ENCODE measurements at places on chromosomes 13 and 19. TPM values are rescaled to one million over a fixed set of nuclear protein-coding genes. Genes with fewer than 3 reads are reported as not detected.
A peak's percentile ranks its signal among the peaks of the same experiment; 100 is the strongest.

- DNase-seq: no peak
Measured at GRCh38 chr13:104691767-104692467, 1625.7 kb upstream of the SLC10A2 start.

- no peak for DNase-seq
Measured at GRCh38 chr13:28856287-28856686, 36.1 kb downstream of the MTUS2 start.

- DNase-seq: peak; percentile 44
Measured at GRCh38 chr19:11281356-11282049, 14.5 kb upstream of the TSPAN16 start.

GRCh38 chr13:32126756-32127155 is 95.2 kb downstream of the FRY start:
- DNase-seq: no peak

- DNase-seq: no peak
Measured at GRCh38 chr19:5645409-5645808, 22.5 kb downstream of the SAFB start.

Gene ERF
- total RNA-seq: 108 TPM

Gene APC2
- 0.42 TPM for total RNA-seq

Data from cardiac muscle cell (in vitro differentiated cells and primary cell).